Vagina (tissue), 2 donors: ENCODE measurements at places on chromosomes 1 and 21.

GRCh38 chr1:90809093-90809492 is 92.0 kb upstream of the BARHL2 start:
- no peak for DNase-seq
- H3K4me1 ChIP-seq = no peaks in the 10 kb centered on the region
- no peak overlapping the region for H3K4me3 ChIP-seq
- no peaks in the 10 kb centered on the region for H3K36me3 ChIP-seq
- no peaks in the 10 kb centered on the region for H3K27me3 ChIP-seq

DNA sequence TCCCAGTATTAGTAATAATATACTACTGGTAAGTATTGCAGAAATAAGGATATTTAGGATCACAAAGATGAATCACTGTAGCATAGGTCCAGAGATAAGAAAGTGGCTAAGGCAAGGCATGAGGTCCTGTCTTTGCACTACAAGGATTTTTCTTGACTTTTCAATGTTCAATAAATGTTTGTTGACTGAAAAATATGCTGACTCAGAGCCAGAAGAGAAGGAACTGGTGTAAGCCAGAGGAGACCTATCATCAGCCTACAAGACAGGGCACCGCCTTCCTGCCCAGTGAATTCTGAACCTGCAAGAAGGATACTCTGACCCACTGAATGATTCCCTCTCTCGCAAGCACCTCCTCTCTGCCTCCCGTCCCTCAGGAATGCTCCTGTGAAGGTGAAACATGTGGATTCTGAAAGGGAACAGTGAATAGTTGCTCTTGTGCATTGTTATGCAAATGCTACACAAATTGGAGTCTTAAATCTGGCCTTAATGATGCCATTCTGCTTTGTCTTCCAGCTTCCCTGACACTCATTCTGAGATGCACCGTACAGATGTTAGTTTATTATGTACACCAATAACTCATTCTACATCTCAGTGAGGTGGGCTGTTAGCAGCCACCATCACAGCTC is 540.0 kb downstream of the OMA1 start:
- no peaks in the 10 kb centered on the region for H3K4me1 ChIP-seq
- DNase-seq = no peak
- H3K27me3 ChIP-seq = no peaks in the 10 kb centered on the region

- no peaks in the 10 kb centered on the region for H3K36me3 ChIP-seq
- DNase-seq = no peak
- H3K4me1 ChIP-seq = peaks cover 22% of the 10 kb centered on the region
- H3K27me3 ChIP-seq = no peaks in the 10 kb centered on the region
- no peak overlapping the region for H3K4me3 ChIP-seq
Observed at GRCh38 chr1:40806731-40807695, 23.4 kb downstream of the KCNQ4 start.

DNA sequence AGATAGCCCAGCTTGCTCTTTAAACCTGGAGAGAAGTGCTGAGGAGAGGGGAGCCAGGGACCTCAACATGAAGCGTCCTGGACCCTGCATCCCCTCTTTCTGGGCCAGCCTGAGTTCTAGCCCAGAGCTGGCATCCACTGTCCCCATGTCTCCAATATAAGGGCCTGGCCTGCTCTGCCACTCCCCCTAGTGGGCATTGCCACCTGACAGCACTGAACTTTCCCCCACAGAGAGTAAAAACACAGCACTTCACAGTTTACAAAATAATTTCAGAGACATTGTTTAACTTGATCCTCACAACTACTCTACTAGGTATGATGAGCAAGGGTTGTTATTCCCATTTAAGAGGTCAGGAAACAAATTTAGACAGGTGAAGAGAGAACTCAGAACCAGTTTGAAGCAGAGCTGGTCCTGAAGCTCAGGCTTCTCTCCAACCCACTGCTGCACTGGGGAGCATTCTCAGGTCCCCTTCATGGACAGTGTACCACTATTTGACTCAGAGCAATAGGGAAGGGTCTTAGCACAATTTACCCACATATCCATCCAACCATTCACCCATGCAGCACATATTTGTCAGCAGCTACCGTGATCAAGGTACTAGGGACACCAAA is 151.2 kb downstream of the DMRTA2 start:
- no peaks in the 10 kb centered on the region for H3K4me1 ChIP-seq
- DNase-seq = no peak
- no peak overlapping the region for H3K4me3 ChIP-seq

GRCh38 chr1:213585959-213586586 is 401.7 kb upstream of the PROX1 start:
- DNase-seq = no peak
- H3K27me3 ChIP-seq = no peaks in the 10 kb centered on the region
- H3K4me1 ChIP-seq = no peaks in the 10 kb centered on the region
- no peak overlapping the region for H3K27ac ChIP-seq
- no peaks in the 10 kb centered on the region for H3K36me3 ChIP-seq

DNA sequence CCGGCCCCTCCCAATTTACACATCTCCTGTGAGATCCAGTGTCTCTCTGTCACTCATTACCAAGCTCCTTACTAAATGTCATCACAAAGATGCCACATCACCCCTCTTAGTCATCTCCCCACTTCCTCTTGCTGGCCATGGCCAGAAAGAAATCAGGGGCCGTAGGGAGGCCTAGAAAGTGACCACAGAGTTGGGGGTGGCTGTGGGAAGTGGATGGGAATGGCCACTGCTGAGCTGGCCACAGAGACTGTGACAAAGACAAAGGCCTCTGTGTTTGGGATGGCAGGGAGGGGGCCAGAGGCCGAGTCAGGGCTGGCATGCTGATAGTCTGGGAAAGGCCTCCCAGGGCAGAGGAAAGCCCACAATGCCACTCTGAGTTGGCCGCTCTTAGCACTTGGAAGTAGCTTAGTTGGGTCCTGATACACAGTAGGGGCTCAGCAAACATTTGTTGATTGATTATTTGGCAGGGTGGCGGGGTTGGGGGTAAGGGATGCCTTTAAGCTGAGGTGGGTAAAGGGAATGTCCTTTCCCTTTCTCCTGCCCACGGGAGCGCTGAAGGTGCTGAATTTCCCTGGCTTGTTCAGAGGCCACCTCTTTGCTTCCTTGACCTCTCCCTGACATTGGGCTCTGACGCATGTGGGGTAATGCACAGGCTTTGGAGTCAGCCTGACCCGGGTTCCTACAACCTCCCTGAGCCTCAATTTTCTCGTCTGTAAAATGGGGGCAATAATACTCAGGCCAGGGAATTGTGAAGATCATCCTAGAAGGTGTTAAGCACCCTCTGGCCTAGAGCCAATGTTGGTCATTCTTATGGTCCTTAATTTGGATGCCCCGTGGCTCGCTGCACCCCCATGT is 13.2 kb downstream of the NAV1 start:
- H3K27me3 ChIP-seq = no peaks in the 10 kb centered on the region
- DNase-seq = no peak
- no peaks in the 10 kb centered on the region for H3K36me3 ChIP-seq
- H3K4me1 ChIP-seq = peaks cover 23% of the 10 kb centered on the region
- no peak overlapping the region for H3K27ac ChIP-seq

- H3K4me1 ChIP-seq = peaks cover 12% of the 10 kb centered on the region
- H3K27me3 ChIP-seq = no peaks in the 10 kb centered on the region
- DNase-seq = no peak
- no peaks in the 10 kb centered on the region for H3K36me3 ChIP-seq
Observed at GRCh38 chr1:95117207-95118066, at the start of gene TLCD4. TLCD4 (plus strand) TSS chr1:95117355; CDS start chr1:95143902, 26,547 bp downstream.

- DNase-seq = no peak
- H3K36me3 ChIP-seq = no peaks in the 10 kb centered on the region
- no peak overlapping the region for H3K27ac ChIP-seq
- H3K4me1 ChIP-seq = no peaks in the 10 kb centered on the region
Observed at GRCh38 chr1:245663841-245664240, 509.1 kb downstream of the KIF26B start.

- H3K36me3 ChIP-seq = no peaks in the 10 kb centered on the region
- H3K27ac ChIP-seq = peak overlapping the region; percentile 21
- no peak for DNase-seq
- H3K27me3 ChIP-seq = no peaks in the 10 kb centered on the region
Observed at GRCh38 chr1:208988811-208989222, 594.7 kb upstream of the CAMK1G start.

- no peaks in the 10 kb centered on the region for H3K36me3 ChIP-seq
- H3K4me3 ChIP-seq = no peak overlapping the region
- peaks cover 100% of the 10 kb centered on the region for H3K4me1 ChIP-seq
- DNase-seq = no peak
Observed at GRCh38 chr1:2255420-2256369, 27.6 kb downstream of the SKI start.

DNA sequence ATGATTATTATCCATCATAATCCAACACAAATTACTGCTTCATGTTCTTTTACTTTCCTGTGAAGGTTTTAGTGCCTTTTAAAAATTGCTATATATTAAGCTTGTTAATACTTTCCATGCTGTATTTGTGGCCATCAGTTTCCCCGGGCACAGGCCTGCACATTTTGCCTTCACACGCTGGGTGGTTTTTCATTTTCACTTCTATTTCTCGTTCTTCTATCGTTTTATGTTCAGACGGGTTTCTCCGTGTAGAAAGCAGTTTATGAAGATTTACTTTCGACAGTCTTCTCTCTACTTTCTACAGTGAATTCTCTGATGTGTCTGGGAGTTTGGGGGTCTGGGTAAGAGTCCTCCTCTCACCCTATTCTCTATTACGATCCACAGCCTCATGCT is 9.5 kb downstream of the RUNX3 start:
- no peak overlapping the region for H3K27ac ChIP-seq
- no peak for DNase-seq
- H3K4me3 ChIP-seq = peak overlapping the region; percentile 6
- peaks cover 9% of the 10 kb centered on the region for H3K4me1 ChIP-seq
- no peaks in the 10 kb centered on the region for H3K36me3 ChIP-seq

GRCh38 chr1:222791006-222791710 is 23.7 kb upstream of the DISP1 start:
- no peaks in the 10 kb centered on the region for H3K36me3 ChIP-seq
- H3K4me3 ChIP-seq = no peak overlapping the region
- H3K27me3 ChIP-seq = no peaks in the 10 kb centered on the region
- DNase-seq = no peak
- H3K27ac ChIP-seq = no peak overlapping the region
- H3K4me1 ChIP-seq = peaks cover 6% of the 10 kb centered on the region

DNA sequence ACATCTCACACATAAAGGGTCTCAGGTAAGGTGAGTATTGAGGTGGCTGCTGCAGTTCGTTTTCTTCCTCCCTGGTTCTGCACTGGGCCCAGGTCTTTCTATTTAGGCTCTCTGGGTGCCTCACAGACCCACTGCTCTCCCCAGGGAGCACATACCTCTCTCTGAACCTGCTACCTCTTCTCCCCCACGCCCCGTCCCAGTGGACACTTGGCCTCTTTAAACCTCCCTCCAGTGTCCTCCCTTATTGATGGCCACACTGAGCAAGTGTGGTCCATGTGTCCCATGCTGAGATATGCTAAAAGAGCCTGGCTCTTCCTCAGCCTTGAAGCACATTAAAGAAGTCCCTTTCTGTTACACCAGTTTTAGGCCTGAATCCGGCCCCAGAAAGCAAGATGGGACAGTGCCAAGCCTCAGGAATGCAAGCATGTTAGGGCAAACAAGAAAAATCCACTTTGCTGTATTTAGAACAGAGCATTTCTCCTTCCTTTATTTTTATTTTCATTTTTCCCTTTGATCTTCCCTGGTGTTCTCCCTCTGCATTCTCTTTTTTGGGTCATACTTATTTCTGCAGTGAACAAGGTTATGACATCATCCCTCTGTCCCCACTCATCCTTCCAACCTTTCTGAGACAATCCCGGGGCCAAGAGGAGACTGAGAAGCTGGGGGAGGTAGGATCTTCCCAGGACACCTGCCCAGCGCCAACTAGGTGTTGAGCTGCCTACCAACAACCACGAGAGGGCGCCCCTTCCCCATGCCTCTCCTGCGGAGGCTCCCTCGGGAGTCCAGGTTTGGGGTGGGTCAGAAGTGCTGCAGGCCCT is 5.0 kb upstream of the CHI3L2 start:
- H3K27me3 ChIP-seq = no peaks in the 10 kb centered on the region
- no peaks in the 10 kb centered on the region for H3K36me3 ChIP-seq
- DNase-seq = no peak
- no peak overlapping the region for H3K4me3 ChIP-seq
- H3K4me1 ChIP-seq = peaks cover 10% of the 10 kb centered on the region

DNA sequence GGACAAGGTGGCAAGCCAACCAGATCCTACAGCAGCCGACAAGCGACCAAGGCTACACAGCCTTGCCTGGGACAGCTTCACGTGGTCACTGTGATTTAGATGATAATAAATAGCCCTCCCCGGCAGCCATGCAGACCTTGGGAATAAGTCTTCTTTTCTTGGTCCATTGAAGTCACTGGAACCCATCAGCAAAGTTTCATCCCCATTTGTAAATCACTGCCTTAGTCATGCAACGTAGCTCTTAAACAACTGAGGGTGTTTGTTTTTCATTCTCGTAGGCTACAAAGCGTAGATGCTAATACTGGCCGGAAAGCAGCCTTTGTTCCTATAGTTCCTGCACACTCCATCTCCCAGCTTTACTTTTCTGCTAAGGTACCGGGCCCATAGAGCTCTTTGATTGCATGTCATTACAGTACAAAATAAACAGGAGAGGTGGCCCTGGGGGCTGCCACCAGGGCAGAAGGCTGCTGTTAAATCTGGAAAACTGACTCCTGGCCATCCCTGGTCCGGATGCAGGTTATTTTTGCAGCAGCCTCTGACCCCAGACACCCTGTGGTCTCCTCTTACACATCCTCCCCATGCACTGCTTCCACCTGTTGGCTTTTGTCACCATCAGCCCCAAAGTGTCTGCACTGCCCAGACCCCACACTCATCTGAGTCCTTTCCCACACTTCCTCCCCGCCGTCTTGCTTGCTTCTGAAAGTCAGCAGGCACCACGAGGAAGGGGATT is 105.5 kb downstream of the TOMM20 start:
- H3K27me3 ChIP-seq = no peaks in the 10 kb centered on the region
- peak overlapping the region; percentile 14 for H3K27ac ChIP-seq
- no peak for DNase-seq
- H3K4me3 ChIP-seq = no peak overlapping the region
- H3K4me1 ChIP-seq = no peaks in the 10 kb centered on the region

- H3K27me3 ChIP-seq = no peaks in the 10 kb centered on the region
- peaks cover 67% of the 10 kb centered on the region for H3K4me1 ChIP-seq
- no peaks in the 10 kb centered on the region for H3K36me3 ChIP-seq
Observed at GRCh38 chr1:9315411-9316079, 22.9 kb downstream of the SPSB1 start.

DNA sequence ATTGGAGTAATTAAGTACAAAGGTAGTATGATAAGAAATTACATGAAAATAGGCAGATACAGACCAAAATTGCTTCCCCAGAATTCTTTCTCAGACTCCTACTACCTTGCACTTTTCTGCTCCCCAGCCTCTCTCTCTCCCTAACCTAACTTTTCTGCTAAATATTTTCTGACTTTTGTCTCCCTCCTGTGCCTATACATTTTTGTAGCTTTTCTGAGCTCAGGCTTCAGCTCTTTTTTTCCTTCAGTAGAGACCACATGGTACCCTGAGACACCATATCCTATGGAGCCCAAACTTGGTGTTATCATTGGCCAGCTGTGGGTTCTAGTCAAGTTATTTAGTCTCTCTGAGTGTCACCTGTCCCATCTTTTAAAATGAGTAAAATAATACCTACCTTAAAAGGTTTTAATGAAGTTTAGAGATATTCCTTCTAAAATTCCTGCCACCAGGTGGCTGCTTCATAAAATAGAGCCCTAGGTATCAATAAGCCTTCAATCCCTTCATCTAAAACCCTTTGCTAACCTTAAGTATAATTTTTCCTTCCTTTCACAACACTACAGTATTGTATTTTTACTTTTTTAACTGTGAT is 237.6 kb upstream of the DUSP10 start:
- no peaks in the 10 kb centered on the region for H3K27me3 ChIP-seq
- no peaks in the 10 kb centered on the region for H3K4me1 ChIP-seq
- H3K4me3 ChIP-seq = no peak overlapping the region
- H3K27ac ChIP-seq = no peak overlapping the region

GRCh38 chr21:40660461-40660860 is 186.5 kb downstream of the DSCAM start:
- H3K27ac ChIP-seq = no peak overlapping the region
- no peaks in the 10 kb centered on the region for H3K27me3 ChIP-seq
- H3K4me1 ChIP-seq = no peaks in the 10 kb centered on the region
- no peaks in the 10 kb centered on the region for H3K36me3 ChIP-seq
